Fibroblast of pulmonary artery (primary cell): ENCODE measurements at places on chromosomes 13 and 19.
A peak's percentile ranks its signal among the peaks of the same experiment; 100 is the strongest.

- DNase-seq = no peak
Observed at GRCh38 chr13:43141685-43142084, 118.3 kb downstream of the DNAJC15 start.

DNA sequence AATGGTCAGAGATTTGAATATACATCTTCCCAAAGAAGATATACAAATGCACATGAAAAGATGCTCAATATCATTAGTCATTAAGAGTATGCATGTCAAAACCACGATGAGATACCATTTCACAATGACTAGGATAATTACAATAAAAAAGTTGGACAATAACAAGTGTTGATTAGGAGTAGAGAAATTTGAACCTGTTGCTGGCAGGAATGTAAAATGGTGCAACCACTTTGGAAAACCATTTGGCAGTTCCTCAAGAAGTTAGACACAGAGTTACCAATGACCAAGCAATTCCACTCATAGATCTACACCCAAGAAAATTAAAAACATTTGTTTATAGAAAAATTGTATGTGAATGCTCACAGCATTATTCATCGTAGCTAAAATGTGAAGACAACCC is 33.2 kb upstream of the STARD13 start:
- DNase-seq = no peak

DNA sequence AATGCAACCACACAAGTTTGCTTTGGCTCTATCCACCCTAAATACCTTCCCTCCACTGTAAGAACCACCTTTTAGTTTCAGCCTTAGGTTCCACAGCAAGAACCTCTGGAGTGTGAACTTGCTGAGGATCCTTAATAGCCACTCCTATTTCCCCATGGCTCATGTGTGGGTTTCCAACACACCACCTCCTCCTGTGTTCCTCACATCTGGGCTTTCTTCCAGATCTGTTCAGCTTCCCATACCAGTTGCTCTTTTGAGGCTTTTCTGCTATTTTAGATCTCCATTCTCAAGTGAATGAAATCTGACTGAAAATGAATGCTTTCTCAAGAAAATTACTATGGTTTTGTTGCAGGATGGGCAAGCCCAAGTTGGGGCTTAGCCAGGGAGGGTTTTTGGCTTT is 104.8 kb upstream of the MIR17HG start:
- DNase-seq = no peak

DNA sequence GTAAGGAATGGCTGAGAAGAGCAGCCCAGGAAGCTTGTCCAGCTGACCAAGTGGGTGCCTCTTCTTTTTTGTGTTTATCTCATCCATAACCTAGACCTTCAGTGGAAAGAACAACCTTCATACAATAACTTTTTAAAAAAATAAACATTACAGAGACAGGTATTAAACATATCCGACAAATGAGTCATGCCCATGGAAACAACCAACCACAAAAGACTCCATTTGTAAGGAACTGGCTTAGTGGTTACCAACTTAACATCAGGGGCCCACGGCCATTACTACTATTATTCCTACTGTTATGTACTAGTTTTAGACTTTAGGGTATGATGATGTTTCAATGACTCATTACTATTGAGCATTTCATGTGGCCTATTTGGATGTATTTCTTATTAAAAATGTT is 191.7 kb upstream of the SERP2 start:
- DNase-seq = no peak

DNA sequence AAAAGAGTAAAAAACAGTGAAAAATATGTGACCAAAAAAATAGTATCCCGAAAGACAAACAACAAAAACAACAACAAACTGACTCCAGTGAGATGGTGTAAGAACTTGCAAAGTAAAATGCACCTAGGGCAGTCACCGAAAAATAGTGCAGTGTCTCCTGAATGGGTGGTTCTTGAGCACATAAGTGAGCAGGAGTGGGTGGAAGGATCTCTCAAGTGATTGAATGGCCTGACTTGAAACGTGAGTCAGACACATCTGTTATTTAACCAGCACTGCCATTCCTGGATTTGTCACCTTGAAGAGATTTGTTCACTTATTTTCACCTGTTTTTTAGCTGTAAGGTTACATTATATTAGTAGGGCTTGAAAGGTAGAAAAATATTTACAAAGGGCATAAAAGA is 3.5 kb downstream of the ZNF738 start:
- DNase-seq = no peak

GRCh38 chr19:29488316-29488715 is 37.5 kb upstream of the VSTM2B start:
- no peak for DNase-seq

GRCh38 chr13:109922518-109922917 is 136.1 kb upstream of the IRS2 start:
- DNase-seq = no peak

- peak; percentile 49 for DNase-seq
Observed at GRCh38 chr19:58033741-58034476, at the start of gene ZSCAN1. TSS of gene ZSCAN1 (plus strand) at chr19:58034025. CDS start at chr19:58037837, 3,812 bp downstream.

DNA sequence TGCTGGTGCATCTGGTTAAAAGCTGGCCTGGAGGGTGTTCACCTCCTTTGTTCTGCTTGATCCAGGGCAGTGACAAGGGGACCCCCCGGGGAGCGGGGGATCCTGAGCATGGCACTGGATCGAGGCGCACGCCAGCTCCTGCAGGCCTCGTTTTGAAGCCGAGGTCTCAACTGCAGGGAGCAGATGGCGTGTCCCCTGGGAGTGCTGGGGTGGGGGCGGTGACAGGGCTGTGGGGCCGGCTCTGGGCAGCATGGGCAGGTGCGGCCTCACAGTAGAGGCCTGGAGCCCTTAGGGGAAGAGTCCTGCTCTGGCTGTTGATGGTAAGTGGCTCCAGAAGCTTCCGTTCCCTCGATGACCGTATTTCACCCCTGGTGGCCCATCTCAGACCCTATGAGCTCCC is 51.8 kb downstream of the CRTC1 start:
- no peak for DNase-seq
